Activated CD8-positive, alpha-beta memory T cell treated with anti-CD3 and anti-CD28 coated beads for 48 hours (primary cell): ENCODE measurements at places on chromosomes 2 and 18.
A peak's percentile ranks its signal among the peaks of the same experiment; 100 is the strongest.

DNA sequence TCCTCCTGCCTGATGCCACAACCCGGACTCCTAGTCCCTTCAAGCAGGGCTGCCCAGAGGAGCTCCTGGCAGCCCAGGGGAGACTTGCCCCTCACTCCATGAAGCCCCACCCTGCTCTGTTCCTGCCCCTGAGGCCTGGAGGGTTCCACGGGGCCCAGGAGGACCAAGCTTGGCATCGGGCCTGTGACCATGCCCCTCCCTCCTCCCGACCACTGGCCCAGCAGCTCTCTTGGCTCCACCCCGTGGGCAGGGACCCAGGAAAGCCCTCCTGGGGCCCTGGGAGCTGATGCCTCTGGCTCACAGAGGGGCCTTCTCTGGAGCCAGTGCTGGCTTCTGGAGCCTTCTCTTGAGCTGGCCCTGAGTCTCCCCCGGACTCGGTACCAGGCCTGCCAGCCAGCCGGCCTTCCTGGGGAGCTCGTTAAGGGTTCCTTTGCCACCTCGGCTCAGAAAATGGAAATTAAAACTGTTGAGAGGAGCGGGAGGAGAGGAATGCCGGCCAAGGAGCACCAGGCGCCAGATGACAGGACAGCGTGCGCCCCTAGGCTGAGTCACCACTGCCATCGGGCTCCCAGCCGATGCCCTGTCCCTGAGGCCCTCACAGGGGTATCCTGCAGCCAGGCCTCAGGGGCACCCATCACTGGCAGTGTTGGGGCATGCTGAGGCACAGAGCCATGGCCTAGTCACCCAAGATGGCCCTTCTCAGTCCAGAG, 40.6 kb upstream of the SNED1 start:
- no peak for DNase-seq

DNA sequence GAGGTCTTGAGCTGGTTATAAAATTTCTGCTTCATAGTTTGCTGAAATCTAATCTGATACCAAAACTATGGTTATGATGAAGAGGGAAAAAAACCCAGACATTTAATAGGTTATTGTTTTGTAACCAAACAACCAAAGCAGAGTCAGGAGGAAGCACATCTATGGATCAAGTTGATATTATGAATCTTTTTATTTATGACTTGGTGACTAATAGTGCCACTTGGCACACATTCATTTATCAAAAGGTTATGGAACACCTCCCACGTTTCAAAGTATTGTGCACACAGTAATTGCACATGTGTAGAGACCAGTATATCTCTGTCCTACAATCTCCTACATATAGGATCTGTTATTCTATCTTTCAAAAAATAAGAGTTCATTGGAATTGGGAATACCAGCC, 93.0 kb downstream of the DPP4 start:
- DNase-seq: no peak

- no peak for DNase-seq
These were observed 15.9 kb upstream of the POMC start for GRCh38 chr2:25184254-25184653.

DNA sequence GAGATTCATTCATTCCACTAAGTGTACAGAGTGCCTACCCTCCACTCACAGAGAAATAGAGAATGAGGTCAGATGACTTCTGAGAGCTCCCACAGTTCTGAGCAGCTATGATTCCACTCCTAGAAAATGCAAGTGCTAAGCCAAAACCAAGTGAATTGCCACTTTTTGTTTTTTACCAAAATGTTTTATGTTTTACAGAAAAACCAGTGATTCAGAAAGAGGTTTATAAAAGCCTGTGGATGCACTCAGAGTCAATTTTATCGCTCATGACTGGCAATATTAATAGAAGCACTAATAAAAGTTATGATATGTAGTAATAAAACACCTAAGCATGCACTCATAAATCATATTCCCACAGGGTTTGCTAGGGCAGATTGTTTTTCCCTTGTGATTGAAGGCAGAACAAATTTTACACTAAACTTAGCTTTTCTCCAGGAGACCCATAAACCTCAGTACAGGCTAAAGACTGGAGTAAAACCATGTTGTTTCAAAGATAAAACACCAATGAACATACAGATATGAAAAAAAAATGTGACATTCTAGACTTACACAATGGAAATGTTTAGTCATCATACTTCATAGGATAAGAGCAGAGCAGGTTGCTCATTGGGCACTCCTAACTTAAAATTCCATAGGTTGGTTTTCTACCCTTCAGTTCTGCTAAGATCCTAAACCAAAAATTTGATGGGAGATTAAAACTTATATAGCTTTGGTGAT, 67.5 kb downstream of the PDK1 start:
- DNase-seq: no peak

DNA sequence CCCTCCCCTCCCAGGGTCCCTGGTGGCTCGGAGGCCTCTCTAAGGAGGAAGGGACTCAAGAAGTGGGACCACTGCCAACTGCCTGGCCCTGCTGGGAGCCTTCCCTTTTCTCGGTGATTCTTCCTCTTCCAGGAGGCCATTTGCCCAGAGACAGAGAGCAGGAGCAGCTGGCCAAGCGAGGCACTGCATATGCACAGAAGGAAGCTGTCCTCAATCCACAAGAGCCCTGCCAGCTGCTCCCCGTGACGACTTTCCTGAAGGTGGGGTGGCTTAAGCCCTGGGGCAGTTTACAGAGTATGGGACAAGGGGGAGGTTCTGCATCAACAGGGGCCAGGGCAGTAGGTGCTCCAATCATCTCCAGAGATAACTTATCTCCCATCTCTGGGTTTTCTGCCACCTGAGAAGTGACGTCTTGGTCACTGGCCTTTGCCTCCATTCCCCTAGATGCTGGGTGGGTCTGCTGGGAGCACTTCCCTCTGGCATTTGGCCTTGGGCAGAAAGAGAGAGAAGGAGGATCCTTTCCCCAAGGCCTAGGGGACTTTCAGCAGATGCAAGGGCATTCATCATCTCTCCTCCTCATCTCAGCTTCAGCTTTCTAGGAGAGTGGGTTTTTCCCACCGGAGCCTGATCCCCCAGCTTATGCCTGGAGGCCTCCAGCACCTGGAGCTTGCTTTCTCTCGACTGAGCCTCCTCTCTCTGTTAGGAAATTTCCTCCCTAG, 28.5 kb downstream of the CIB4 start:
- DNase-seq: no peak

DNA sequence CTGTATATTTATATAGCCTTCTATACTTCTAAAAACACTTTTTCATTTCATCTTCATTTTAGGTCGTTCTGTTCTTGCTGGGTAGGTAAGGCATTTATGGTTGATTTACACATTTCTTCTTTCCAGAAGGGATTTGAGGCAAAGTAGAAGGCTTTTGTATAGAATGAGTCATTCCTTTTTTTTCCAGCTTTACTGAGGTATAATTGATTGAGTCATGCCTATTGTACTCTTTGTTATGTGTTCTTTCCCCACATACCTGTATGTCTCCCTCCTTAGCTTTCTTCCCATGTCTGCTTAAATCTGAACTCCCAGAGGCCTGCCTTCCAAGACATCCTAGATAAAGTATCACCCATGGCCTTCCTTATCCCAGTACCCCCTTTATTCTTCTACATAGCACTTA, 4.8 kb upstream of the CDC42EP3 start:
- DNase-seq: no peak

- no peak for DNase-seq
These were observed 23.4 kb downstream of the METTL21A start for GRCh38 chr2:207601774-207602173.

DNA sequence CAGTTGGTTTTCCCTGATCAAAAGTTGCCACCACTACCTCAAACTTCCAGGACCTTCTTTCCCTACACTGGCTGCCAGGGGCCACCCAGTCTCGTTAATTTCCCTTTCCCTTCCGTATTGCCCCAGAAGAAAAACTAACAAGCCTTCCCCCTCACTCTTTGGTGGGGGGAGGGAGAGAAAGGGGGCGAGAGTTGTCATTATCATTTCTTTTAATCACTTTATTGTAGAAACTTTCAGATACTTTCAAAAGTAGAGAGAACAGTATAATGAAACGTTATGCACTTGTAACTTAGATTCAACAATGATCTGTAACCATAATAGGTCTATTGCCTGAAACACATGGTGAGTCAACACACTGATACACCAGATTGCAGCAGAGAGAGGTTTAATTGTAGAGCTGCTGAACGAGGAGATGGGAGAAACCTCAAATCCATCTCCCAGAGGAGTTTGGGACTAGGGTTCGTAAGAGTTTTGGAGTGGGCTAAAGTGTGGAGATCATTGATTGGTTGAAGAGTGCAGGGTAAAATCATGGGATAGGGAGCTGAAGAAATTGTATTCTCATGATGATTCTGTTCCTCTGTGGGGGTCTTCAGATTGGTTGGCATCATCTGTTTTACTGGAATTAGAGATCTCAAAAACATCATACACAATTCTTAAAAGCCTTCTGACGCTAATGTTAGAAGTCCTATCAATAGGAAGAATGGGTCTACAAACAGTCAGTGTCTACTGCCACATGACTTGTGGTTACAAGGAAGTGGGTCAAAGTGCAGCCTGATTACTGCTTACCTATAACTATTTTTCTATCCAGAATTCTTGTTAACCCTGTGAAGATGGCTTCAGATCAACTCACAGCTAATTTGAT, 2.6 kb upstream of the RNF149 start:
- no peak for DNase-seq

- no peak for DNase-seq
These were observed 159.4 kb downstream of the RBM43 start for GRCh38 chr2:151102226-151102625.

GRCh38 chr18:32772581-32773381, at the start of gene KLHL14:
KLHL14 (minus strand) TSS chr18:32773023; CDS start chr18:32770591, 2,432 bp downstream.
- DNase-seq: no peak

- no peak for DNase-seq
These were observed 79.2 kb upstream of the HPCAL1 start for GRCh38 chr2:10223471-10223870.

DNA sequence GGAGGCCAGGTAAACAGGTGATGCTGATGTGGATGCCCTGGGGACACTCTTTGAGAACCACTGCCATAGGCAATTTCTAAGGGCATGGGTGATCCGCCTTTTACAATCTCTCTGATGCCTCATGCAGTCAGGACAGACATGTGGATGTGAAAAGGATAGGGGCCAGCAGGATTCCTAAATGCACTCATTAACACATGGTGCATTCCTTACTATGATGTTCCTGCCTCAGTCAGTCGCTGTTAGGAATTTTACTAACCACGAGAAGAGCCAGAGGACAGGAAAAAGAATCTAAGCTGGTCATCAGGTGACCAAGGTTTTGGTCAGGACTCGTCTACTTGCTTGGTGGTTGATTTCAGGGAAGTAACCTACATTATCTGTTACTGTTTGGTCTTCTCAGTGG, 191.0 kb downstream of the ARL4C start:
- DNase-seq: no peak

- no peak for DNase-seq
These were observed 64.6 kb downstream of the DSEL start for GRCh38 chr18:67451960-67452359.

GRCh38 chr2:133194777-133195335, 373.4 kb downstream of the NCKAP5 start:
- DNase-seq: no peak

DNA sequence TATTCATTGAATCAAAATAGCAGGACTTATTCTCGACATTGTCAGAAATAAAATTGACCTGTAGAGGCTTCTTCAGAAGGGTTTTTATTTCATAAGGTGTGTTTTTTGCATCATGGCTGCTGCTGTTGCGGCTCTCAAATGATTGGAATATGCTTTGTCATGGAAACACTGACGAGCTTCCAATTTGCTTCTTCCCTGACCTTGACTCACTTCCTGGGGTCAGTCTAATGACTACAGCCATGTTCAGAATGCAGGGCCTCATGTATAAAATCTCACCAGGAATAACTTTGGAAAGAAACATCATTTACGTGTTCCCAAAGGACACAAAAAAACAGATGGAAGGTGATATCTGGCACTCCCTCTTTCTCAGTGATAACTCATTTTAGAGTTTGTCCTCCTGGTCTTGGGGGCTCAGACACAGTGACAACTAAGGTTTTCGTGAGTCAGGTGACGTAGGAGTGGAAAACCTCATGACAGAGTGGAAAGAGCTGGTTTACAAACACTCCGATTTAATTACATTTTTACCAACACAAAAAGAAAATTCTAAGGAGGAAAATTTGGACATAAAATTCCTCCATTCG, 467.0 kb upstream of the RAB12 start:
- DNase-seq: no peak

- no peak for DNase-seq
These were observed 64.8 kb upstream of the RBM44 start for GRCh38 chr2:237733677-237734300.

- no peak for DNase-seq
These were observed 4.6 kb upstream of the UGP2 start for GRCh38 chr2:63837036-63837594.

GRCh38 chr2:5365871-5366461, 326.2 kb upstream of the SOX11 start:
- DNase-seq: peak; percentile 63

DNA sequence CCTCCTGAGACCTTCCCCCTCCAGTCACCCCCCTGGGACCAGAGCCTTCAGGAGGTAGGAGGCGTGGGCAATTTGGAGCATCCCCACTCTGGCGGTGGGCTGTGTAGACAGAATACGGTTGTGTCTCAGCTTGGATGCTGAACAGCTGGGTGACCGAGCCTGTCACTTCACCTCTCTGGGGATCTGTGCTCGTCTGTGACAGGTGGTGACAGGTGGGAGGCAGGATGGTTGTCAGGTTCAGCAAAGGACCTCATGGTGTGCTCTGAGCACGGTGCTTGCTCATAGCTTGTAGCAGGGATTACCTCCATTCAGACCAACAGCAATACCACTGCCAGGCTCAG, 186.5 kb upstream of the HS6ST1 start:
- DNase-seq: no peak
